ENCODE measurements at places on chromosomes 13 and 19.
A peak's percentile ranks its signal among the peaks of the same experiment; 100 is the strongest.

DNA sequence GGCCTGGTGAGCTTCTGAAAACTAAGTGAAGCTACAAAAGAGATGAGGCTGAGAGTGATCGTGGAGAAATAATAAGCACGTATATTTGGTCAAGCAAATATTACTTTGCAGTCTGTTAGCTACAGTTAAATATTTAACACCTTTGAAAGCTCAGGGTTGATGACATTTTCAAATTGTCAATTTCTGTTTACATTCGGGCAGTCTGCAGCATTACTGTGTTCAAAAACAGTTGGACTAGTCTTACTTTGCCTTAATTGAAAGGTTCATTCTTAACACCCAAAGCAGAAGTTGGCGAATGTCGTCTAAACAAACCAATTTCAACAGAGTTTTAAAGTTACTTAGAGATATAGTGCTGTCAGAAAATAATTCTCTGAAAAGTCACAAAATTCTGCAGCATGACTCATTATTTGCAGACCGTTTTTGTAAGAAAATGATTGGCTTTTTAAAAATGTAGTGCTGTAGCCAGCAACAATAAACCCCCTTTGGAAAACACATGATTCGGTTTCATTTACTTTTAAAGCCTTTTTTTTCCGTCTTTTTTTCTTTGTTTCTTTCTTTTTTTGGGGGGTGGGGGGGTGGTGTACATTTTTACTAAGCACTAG, 549.0 kb downstream of the GPC6 start:
- DNase-seq = no peak

GRCh38 chr13:69264362-69265334, 843.0 kb upstream of the ATXN8OS start:
- no peak for DNase-seq

- no peak for DNase-seq
Measured at GRCh38 chr19:11416346-11417052, 2.6 kb downstream of the RGL3 start.

- no peak for DNase-seq
Measured at GRCh38 chr19:40445780-40446262, 1.7 kb upstream of the SERTAD3 start.

GRCh38 chr19:53977429-53977990, 13.9 kb upstream of the CACNG6 start:
- DNase-seq = peak; percentile 93
